ENCODE measurements at places on chromosomes 12 and 14.
A peak's percentile ranks its signal among the peaks of the same experiment; 100 is the strongest.

GRCh38 chr14:89187501-89187900 is 229.5 kb downstream of the FOXN3 start:
- DNase-seq, result no peak

- DNase-seq, result no peak
These were observed 92.5 kb downstream of the STAB2 start for GRCh38 chr12:103679421-103680170.

DNA sequence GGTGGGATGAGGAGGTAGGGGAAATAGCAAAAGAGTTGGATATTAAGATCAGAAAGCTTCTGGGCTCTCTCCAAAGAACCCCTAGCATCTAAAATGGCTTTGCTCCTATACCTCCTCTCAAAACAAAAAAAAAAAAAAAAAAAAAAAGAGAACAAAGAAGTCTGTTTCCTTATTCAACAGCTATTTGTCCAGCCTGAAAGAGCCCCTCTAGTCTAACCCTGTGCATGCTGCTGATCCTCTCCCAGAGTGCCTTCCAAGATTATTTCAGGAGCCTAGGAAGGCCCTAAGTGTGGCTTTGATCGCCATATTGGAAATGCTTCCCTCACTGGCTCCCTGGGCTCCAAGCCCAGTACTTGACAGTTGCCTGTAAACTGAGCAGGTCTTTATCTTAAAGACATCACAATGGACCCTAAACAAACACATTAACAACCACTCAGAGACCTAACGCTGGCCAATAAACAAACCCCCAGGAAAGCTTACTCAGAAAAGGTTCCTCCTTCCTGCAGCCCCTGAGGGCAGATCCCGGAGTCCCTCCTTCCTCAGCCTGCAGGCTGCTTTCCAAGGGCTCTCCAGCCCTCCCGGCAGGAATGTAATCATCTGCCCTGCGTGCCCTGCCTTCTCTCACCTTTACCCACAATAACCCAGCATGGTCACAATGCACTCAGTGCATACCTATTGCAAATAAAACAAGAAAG is 17.4 kb upstream of the COL2A1 start:
- DNase-seq, result no peak

DNA sequence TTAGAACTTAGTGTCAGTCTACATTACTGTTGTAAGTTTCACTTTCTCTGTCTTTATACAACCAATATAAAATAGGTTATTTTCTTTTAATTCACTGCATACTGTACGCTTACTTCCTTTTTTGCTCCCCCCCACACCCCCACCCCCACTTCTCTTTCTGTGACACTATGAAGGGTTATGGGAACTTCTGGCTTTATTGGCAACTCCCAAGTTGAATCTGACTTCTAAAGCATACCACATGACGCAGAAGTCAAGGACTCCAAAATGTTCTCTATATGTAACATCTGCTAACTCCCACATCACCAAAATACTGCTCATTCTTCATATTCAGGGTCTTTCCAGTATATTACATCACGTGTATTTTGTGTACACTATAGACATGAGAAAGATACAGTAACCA is 81.2 kb upstream of the ATXN7L3B start:
- DNase-seq, result no peak

DNA sequence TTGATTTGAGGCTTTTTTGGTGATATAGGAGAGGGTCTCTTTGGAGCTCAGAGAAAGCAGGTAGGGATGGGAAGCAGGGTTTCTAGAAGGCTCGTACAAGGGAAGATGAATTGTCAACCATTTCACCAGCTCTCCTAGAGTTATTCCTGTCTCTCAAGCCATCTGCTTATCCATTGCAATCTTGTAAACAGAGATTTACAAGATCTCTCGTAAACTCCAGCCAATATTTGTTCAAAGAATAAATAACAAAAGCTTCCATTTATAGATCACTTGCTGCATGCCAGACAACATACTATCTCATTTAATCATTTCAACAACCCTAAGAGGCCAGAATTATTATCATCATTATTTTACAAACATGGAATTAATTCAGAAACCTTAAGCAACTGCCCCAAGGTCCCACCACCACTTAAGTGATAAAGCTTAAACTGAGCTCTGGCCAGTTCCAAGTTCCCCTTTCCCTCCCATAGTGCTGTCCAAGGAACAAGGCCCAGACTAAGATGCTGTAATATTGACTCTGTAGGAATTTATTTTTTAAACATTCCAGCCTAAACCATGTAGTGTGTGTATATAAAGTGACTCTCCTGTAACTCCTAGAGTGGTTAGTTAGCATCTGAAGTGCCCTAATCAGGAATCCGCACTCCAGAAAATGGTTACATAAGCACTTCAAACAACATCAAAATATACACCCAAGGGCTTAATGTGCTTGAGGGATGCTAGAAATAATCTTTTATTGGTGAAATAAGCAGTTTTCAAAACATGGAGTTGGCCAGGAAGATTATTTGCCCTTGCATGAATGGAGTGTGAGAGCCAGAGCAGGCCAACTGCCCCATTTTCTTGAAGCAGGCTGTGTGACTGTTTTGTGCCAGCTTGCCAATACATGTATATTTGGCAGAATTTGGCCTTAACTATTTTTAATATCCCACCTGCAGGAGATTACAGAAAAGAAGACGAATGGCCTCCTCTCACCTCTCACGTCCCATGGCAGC is 2.8 kb upstream of the PLEKHH1 start:
- DNase-seq, result no peak

DNA sequence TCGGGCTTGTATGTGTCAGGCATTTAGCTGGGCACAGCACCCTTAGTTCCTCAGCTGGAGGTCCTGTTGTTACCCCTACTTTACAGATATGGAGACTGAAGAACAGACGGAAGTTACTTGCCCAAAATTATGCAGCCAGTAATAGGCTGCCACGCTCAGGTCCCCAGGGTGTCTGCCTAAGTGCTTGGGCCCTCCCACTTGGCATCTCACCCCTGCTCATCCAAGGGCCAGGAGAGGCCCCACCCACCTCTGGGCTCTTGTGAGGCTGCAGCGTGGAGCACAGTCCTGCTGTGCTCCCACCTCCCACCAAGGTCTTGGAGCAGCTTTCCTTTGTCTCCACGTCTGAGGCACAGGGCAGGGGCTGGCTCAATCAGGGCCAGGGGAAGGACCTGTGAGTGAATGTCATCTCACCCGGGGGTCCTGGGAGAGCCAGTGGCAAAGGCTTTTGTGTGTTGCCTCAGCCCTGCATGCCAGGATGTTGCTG is 64.6 kb downstream of the BEGAIN start:
- DNase-seq, result no peak

DNA sequence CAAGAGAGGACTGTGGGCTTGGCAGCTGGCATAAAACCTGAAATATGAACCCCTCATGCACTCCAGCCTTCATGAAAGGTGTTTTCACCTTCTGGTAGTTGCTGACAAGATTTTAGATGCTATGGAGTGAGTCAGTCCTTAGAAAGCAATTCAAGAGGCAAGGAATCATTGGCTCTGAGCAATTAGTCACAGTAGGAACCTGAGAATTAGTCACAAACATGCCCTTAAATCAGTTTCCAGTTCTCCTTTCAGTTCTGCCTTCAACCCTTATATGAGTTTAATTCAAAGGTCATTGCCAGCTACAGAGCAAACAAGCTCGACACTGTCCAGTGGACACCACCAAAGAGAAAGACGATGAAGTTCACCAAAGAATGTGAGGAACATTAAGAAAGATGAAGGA is 472.3 kb downstream of the GLT1D1 start:
- DNase-seq, result no peak

DNA sequence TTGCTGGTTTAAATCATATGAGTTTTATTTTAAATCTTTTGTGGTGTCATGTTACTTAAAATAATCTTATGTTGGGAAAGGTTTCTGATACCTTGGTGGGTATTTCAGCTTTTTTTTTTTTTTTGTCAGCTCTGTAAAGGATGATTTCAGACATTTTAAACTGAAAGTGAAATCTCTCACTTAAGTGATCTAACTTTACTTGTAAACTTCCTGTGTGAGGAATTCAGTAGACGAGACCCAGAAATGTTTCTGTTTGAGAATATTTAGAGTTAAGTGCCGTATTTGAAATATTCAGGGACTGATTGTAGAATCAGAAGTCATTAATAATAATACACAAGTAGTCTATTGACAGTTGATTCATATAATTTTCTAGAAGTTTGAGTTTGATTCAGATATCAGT is 37.8 kb downstream of the PROX2 start:
- no peak for DNase-seq

- DNase-seq, result no peak
These were observed 198.9 kb downstream of the ZFP36L1 start for GRCh38 chr14:68593806-68594536.

DNA sequence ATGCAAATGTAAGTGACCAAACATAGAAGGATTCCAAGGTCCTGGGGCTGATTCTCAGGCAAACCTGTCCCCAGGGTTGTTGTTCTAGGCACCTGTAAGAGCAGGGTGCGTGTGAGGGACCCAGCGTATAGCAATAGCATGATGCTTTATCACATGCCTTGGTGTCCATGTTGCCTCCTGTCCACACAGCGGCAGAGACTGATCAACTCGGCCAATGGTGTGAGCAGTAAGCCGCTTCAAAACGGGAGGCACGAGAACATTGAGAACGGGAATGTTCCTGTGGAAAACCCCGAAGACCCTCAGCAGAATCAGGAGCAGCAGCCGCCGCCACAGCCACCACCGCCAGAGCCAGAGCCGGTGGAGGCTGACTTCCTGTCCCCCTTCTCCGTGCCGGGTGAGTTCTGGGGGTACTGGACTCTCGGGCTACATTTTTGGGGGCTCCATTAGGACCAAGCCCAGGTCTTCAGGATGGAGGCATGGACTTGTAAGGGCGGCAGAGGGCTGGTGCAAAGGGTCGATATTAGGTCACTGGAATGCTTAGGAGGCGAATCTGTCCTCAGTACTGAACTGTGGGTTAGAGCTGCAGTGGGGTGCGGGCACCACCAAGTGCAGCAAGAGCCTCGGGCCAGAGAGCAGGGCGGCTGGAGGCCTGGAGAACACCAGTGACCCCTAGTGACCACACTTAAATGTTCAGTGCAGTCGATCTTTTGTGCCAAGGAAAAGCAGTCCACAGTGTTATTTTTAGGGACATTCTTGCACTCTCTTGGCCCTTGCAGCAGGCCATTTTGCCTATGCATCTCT is 57.2 kb upstream of the RIN3 start:
- peak; percentile 57 for DNase-seq

DNA sequence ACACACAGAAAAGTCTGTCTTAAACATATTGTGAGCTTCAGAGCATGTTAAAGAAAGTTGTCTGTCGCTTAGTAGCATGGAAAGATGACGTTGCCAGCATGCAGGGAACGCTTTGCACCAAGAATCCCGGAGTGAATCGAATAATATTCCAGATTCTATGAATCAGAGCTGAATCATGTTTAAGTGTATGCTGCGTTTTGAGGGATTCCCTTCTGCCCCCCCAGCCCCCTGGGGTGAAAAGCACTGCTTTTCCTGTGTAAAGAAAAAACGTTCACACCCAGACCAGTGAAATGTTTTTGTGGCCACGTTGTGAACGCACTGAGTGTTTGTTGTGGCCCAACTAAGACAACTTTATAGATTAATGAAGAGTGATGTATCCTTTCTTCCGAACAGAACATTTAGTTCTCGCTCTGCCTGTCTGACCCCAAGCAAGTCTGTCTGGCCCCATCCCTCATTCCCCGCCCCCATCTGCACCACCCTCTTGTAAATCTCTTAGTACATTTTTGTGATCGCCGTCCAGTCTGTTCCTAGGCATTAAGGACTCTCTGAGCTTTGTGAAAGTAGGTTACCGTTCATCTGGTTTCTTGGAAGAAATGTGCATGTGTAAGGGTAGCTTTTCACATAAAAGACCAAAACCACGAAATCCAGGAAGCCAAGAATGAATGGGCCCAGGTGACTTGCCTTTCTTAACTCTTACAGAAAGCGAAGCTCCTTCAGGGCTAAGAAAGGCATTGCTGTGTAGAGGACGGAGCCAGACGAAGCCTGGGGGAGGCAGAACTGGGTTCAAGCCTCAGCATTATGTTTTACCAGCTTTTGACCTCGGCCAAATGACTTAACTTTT is 103.0 kb downstream of the SAMD4A start:
- DNase-seq, result no peak

- peak; percentile 49 for DNase-seq
These were observed 7.7 kb downstream of the PPP1R3E start for GRCh38 chr14:23294734-23295561.

DNA sequence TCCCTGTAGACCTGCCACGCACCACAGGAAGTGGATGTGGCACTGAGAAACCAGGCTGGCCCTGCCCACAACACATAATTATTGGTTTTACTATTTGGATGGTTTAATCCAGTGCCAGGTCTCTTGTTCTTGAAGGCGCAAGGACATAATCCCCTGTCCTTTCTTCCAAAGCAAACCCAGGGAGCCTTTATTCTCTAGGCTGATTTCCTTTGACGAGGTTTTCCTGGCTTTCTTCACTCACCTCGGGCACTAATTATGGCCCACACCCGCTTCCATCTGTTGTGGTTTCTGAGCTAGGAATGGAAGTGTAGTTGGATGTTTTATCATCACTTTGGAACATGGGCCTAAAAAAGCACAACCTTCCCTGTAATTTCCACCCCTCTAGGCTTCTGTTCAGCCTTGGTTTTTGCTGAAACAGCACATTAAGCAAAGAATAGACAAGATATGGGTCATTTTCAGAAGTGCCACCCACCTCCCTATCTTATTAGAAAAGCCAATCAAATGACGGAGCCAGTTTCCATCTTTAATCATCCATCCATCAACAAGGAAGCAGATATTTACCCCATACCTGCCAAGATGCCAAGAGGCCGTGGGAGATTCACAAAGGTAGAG is 73.9 kb downstream of the PPP1R36 start:
- no peak for DNase-seq

DNA sequence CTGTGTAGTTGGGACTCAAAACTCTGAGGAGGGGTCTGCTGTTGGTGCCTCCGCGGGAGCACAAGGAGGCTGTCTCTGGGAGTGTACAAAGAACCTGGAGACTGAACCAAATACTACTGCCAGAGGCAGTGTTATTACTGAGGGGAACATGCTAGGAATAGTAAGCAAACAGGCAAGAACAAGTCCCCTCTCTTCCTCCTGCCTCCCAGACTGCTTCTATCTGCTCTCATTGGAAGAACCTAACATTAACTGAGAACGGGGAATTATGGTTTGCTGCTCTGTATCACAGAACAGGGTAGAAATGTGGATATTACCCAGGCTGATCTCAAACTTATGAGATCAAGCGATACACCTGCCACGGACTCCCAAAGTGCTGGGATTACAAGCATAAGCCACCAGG is 4.5 kb upstream of the KMT5A start:
- no peak for DNase-seq

DNA sequence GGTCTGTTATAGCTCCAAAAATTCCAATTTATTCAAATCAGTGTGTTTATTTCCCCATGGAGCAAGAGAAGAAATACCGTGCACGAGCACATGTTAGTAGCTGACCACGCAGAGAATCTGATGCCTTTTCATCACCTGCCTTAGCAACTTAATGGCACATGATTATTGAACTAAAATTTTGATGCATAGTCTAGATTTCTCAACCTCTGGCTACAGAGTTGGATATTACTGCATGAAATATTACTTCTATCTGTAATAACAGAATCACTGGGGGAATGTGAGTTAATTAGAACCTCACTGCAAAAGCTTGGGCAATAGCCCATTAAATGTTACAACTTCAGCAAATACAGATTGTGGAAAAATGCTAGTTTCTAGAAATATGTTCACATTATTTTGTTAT is 335.8 kb downstream of the FLRT2 start:
- DNase-seq, result no peak
